Stimulated activated CD8-positive, alpha-beta memory T cell treated with anti-CD3 and anti-CD28 coated beads, Interleukin-12 subunit alpha, Interleukin-12 subunit beta, amount 100 ng/mL, for 4 hours (primary cell): ENCODE measurements at places on chromosomes 11 and 22.

- DNase-seq: no peak
Measured at GRCh38 chr22:19718456-19719049, 4.2 kb downstream of the SEPTIN5 start.

GRCh38 chr11:134474070-134474860 lies 62.2 kb upstream of the B3GAT1 start:
- DNase-seq: no peak

GRCh38 chr11:22037505-22037904 lies 155.4 kb upstream of the ANO5 start:
- no peak for DNase-seq

DNA sequence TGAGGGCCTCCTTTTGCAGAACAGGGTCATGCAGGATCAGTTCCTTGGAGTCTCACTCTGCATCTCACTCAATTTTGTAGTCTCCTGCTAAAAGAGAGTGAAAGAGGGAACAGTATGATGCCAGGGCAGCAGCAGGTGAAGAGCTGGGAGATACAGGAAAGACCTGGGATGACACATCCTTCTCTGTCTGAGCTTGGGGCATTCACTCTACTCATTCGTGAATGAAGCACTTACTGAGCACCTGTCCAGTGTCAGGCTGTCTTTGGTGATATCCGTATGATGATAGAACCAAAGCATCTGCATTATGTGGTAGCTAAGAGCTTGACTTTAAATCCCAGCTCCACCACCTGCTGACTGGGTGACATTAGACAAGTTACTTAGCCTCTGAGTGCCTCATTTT lies 14.4 kb downstream of the SREBF2 start:
- DNase-seq: no peak

DNA sequence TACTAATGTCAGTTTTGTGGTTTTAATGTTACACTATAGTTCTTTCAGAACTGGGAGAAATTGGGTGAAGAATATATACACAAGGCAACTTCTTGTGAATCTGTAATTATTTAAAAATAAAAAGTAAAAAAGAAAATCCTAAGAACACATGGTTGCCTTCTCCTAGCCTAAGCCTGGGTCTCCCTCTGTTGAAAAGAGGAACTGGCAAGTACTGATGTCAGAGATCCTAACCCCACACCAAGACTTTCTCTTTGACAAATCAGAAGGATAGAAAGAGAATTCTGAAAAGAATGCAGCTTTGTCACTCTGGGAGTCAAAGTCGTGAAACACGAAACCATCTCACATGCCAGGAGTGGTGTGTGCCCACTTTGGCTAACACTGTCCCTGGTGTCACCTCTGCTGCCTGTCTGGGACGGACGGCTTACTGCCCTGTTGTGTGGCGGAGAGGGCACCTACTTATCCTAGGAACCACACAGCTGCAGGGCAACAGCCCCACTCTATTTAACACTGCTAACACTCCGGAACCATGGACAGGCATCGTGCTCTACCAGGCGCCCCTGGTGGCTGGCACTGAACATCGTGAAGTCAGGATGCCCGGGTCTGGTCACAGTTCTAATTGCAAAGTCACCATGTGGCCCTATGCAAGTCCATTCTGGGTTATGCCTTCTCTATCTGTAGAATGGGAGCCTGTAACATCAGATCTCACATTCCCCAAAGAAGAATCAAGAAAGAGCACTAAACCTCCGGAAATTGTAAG lies 108.7 kb upstream of the CD82 start:
- DNase-seq: no peak

DNA sequence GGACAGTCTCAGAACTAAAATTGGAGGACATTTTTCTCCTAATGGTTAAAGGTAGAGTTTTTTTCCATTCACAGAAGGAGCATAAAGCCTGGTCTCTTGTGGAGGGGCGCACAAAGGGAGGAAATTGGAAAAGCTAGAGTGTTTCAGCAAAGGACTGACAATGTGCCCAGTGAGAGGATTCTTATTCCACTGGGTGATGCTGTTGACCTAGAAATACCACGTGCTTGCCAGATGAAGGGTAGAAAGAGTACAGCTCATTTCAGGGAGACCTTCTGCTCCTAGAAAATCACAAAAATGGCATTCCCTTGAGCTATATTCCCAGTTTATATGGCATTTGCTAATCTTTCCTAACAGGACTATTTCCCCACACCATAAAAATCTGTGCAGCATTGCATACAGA lies 21.1 kb downstream of the MS4A6E start:
- no peak for DNase-seq

GRCh38 chr22:21044931-21045584 lies 688 bp upstream of the LRRC74B start:
- DNase-seq: no peak

- DNase-seq: no peak
Measured at GRCh38 chr11:13635290-13635689, 33.2 kb upstream of the FAR1 start.

GRCh38 chr11:134372536-134372935 lies 39.5 kb downstream of the B3GAT1 start:
- DNase-seq: no peak

GRCh38 chr11:14593671-14594070 lies 49.9 kb upstream of the PDE3B start:
- DNase-seq: no peak

GRCh38 chr11:125990244-125990643 lies 44.4 kb downstream of the VSIG10L2 start:
- no peak for DNase-seq

- DNase-seq: no peak
Measured at GRCh38 chr22:38029901-38030300, 27.3 kb upstream of the PICK1 start.

DNA sequence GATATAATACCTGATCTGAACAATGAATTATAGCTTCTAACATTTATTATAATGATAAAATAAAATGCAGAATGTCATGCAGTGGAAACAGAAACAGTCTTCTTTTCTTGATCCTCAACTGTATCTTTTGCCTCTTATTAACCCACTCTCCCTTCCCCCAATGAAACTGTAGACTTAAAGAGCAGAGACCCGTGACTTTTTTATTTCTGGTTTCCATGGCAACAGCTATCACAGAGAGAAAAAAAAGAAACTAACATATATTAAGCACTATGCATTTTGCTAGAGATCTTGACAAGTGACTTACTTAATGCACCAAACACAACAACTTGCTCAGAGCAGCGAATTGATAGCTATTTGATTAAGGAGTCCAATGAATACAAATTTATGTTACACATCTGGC lies 69.3 kb downstream of the RAB38 start:
- no peak for DNase-seq

DNA sequence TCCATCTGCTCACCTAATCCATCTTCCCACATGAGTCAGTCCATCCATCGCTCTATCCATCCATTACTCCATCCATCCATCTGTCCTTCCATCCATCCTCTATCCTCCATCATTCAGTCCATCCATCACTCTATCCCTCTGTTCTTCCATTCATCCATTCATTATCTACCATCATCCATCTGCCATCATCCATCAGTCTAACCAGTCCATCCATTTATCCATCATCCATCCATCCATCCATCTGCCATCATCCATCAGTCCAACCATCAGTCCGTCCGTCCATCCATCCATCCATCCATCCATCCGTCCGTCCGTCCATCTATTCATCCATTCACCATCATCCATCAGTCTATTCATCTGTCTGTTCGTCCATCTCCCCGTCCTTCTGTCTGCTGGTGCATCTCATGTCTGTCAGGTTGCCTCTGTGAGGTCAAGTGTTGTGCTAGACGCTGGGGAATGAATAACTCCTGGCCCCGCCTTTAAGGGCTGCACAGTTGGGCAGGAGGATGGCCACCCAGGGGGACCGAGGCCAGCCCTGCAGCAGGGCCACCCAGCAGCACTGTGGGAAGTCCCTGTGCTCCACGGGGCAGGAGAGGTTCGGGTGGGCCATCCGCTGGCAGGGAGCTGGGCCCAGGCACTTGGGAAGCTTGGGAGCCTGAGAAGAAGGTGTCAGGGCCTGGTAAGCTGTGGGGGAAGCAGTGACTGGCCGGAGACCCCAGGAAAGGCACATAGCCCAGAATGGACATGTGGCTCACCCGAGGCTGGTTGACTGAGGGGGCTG lies 137.1 kb downstream of the CTTN start:
- no peak for DNase-seq

- no peak for DNase-seq
Measured at GRCh38 chr11:58652726-58653280, 30.3 kb downstream of the CNTF start.

DNA sequence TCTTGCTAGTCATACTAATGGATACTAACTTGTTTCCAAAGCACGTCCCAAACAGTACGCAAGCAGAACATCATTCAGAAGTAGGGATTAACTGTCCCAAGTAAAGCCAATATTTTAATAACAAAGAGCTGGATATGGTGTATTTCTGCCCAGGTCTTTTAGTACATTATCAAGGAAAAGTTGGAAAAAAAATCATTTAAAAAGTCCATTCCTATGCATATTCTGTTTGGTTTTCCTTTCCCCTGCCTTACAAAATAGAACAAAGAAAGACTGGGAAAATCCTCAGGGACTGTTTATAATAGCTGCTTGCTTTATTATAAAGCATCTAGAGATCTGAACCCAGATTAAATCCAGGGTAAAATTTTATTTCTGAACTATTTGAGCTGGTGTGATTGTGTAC lies 83.9 kb downstream of the UVRAG start:
- no peak for DNase-seq

- DNase-seq: no peak
Measured at GRCh38 chr11:10894666-10895065, 36.8 kb upstream of the ZBED5 start.
